Osteoblast (primary cell): ENCODE measurements at places on chromosomes 4 and X.

DNA sequence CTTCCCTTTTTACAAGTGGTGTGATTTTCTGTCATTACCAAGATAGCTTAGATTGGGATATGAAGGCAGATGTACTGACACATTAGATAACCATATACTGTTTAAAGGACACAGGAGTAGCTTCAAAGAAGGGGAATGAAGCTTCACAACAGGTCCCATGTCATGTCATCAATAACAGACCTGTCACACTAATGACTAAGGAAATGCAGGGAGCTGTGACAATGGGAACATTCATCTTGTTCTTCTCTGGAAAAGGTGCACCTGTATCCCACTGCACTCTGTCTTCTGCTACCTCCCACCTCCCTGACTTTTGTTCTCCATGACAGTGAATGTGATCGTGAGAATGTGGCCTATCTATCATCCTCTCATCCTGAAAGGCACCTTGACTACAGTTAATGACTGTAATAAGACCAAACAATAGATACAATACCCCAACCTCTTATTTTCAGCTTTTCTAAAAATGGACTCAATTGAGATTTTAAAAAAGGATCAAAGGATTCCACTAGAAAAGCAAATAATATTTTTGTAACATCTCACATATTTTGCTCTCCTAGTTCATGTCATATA is 472.5 kb downstream of the STPG2 start:
- H3K27me3 ChIP-seq, result no peaks in the 10 kb centered on the region
- DNase-seq, result no peak
- no peak overlapping the region for H3K4me3 ChIP-seq
- no peaks in the 10 kb centered on the region for H3K36me3 ChIP-seq

- H3K36me3 ChIP-seq, result no peaks in the 10 kb centered on the region
- H3K27me3 ChIP-seq, result peaks cover 7% of the 10 kb centered on the region
- peak; percentile 92 for DNase-seq
- no peak overlapping the region for H3K4me3 ChIP-seq
Measured at GRCh38 chr4:1788254-1788973, 4.7 kb upstream of the FGFR3 start.

- H3K36me3 ChIP-seq, result no peaks in the 10 kb centered on the region
- H3K27me3 ChIP-seq, result no peaks in the 10 kb centered on the region
- no peak overlapping the region for H3K27ac ChIP-seq
- H3K4me1 ChIP-seq, result no peaks in the 10 kb centered on the region
- DNase-seq, result no peak
Measured at GRCh38 chrX:18377796-18378195, 23.3 kb upstream of the SCML2 start.

GRCh38 chr4:142741995-142742394 is 104.1 kb downstream of the INPP4B start:
- H3K27me3 ChIP-seq, result no peaks in the 10 kb centered on the region
- H3K27ac ChIP-seq, result no peak overlapping the region
- DNase-seq, result no peak
- peaks cover 6% of the 10 kb centered on the region for H3K4me1 ChIP-seq
- no peak overlapping the region for H3K4me3 ChIP-seq

DNA sequence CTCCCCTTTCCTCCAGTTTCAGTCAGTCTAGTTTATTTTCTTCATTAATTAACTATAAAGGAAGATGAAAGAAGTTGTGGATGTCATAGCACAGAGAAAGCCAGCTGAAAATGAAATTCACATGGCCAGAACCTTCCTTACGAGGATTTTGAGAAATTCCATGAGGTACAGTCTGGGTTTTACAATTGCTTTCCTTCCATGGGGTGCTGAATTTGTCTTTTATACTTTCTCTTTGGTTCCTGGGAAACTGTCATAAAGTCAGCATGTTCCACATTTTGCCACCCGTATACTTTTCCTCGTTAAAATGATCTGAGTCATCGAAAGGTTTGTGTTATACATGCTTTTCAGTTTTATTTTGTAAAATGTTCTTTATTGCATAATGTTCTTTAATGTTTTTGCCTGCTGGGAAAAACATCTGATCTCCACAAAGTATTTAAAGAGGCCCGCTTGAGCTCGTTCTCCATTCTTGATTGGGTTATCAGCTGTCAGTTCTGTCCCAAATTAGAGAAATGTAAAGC is 78.1 kb upstream of the CLDN34 start:
- H3K27ac ChIP-seq, result no peak overlapping the region
- no peak for DNase-seq
- no peaks in the 10 kb centered on the region for H3K27me3 ChIP-seq
- H3K4me1 ChIP-seq, result no peaks in the 10 kb centered on the region
- H3K36me3 ChIP-seq, result no peaks in the 10 kb centered on the region

DNA sequence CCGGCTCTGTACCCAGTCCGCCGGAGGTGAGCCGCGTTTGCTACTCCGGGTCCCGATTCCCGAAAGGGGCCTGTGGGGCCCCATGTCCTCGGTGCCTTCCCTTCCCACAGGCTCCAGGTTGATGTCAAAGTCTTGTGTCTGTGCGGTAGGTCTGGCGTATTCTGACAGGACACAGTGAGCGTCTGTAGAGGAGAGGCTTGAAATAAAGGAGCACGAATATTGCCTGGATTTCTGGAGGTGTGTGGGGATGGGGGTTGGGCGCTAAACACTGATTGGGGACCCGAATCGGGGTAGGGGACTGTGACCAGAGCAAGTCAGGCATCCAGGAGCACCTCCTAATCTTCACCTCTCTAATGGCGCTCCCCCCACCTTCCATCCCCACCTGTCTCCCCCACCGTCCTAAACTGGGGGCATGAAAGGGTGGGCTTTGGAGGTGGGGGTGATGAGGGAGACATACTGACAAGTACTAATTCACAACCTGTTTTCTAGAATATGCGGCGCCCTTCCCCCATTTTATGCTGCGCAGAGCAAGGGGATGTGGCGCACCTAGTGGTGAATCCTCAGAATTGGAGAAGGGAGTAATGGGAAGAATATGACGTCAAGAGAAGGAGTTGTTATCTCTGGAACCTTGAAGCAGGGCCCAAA is 855 bp downstream of the GPRASP2 start:
- no peak overlapping the region for H3K27ac ChIP-seq
- DNase-seq, result peak; percentile 85
- no peaks in the 10 kb centered on the region for H3K27me3 ChIP-seq
